ENCODE measurements at places on chromosomes 6 and 20. TPM values are rescaled to one million over a fixed set of nuclear protein-coding genes. Genes with fewer than 3 reads are reported as not detected.

- no peak for DNase-seq
These were observed 98.1 kb downstream of the MAP3K7 start for GRCh38 chr6:90488816-90489215.

- DNase-seq: peak; percentile 69
These were observed 278.4 kb downstream of the LRFN2 start for GRCh38 chr6:40308533-40309306.

DNA sequence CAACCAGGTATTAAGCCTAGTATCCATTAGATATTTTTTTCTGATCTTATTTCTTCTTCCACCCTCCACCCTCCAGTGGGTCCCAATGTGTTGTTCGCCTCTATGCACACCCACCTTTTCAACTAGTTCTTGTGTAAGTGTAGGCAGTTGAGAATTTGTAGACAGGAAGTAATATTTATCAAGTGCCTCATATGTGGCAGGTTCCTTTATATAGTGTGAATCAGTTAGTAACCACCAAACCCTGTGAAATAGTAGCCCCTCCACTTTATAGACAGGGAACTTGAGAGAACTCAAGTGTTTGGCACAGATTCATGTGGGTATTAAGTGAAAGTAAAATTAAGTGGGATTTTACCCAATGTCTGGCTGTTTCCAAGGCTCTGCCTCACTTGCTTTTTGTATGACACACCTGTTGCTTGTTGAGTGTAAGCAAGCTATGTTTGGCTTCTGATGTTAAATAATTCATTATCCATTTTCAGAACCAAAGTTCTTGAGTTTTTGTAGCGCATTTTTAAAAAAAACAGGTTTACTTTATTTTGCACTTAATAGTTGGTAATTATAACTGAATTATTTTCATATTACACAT is 24.8 kb downstream of the AFDN start:
- DNase-seq: no peak

- DNase-seq: peak; percentile 11
These were observed 228.6 kb upstream of the PMEPA1 start for GRCh38 chr20:57938158-57939108.

DNA sequence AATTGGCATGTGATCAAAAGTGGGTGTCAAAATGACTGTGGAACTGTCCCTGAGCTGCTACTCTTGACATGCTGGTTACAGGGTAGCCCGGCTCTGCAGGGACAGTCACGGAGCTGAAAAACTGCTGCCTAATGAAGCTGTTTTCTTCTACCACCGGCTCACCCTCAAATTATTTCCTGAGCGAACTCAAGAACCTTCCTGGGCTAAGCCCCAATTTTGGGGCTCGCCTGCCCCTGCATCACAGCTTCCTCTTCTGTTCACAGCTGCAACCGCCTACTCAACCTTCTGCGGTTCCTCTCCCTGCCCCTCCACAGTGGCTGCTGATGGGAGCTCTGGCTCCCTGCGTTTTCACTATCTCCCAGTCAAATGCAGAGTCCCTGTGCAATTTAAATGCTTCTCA is 110.8 kb upstream of the MLN start:
- no peak for DNase-seq

GRCh38 chr6:114785235-114786127 is 442.7 kb upstream of the HS3ST5 start:
- no peak for DNase-seq

DNA sequence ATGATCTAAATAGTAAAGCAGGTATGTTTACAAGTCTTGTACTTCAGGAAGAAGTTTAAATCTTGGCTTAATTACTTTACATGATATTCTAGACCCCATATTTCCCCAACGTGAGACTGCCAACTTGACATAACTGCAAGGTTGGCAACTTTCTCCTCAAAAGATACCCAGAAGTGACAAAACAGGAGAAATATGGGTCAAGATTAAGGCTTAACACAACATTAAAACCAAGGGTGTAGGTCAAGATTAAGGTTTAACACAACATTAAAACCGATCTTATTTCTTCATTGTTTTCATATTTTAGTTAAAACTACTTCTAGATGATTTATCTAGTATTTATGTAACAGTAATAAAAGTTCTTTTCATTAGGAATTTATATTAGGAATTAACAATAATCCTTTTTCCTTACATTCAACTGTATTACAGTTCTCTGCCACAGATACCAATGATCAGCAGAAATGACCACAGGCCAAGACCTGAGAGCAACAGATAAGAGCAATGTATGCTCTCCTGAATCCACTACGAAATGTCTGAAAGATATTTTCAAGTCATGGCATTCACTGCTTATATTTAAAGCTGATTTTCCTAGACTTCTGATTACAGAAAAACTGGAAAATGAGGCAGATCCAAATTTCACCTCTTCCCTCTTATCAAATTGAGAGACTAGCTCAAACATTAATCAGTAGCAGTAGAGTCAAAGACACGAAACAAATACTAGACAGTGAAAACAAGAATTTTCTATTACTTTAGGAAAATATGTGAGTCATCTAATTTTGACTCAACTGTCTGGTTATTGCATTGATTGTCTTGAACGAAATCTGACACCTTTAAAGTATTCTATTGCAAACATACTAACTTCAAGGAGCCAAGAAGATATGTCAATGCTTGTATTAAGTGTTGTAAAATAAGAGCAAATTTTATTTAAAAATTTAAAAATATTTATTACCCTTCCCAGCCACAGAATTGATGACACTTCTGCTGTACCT is 72.3 kb downstream of the RNGTT start:
- no peak for DNase-seq

DNA sequence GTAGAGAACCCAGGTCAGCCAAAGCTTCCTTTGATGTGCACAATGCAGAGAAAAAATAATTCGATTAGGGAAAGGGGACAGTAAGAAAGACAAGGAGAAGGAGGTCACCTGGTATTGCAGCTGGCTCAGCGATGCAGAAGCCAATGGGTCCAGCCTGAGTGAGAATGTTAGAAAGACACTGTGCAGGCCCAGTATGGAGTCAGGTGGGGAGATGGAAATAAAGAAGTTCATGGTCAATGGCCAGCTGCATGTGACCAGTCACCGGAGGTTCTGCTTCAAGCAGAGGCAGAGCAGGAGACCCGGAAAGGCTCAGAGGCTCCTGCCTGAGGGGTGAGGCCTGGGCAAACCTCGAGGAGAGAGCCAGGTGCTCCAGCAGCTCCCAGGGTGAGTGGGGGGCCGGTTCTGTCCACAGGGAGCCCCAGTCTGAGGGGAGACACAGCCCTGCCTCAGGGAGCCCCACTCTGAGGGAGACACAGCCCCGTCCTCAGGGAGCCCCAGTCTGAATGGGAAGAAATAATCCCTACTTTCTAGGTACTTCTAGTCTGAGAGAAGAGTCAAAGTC is 51.3 kb downstream of the LRFN2 start:
- no peak for DNase-seq

DNA sequence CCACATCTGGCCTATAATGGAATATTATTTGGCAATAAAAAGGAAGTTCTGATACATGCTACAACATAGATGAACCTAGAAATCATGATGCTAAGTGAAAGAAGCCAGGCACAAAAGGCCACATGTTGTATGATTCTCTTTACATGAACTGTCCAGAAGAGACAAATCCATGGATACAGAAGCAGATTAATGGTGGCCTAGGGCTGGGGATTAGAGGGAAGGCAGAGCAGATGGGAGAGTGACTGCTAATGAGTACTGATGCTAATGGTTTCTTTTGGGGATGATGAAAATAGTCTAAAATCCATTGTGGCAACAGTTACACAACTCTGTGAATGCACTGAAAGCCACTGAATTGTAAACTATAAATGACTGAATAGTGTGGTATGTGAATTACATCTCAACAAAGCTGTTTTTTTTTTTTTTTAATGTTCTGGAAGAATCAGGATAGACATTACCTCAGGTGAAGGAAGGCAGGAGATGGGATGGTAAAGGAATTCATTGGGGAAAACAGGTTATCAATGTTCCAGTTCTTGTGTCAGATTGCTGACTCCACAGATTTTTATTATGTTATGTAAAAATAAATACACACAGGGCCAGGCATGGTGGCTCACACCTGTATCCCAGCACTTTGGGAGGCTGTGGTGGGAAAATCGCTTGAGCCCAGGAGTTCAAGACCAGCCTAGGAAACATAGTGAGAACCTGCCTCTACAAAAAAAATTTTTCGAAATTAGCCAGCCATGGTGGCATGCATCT is 8.9 kb upstream of the SOX12 start:
- no peak for DNase-seq

GRCh38 chr6:3370361-3371221 is 86.3 kb downstream of the SLC22A23 start:
- DNase-seq: no peak

- DNase-seq: peak; percentile 84
These were observed 193.6 kb downstream of the EDN1 start for GRCh38 chr6:12483712-12484111.

DNA sequence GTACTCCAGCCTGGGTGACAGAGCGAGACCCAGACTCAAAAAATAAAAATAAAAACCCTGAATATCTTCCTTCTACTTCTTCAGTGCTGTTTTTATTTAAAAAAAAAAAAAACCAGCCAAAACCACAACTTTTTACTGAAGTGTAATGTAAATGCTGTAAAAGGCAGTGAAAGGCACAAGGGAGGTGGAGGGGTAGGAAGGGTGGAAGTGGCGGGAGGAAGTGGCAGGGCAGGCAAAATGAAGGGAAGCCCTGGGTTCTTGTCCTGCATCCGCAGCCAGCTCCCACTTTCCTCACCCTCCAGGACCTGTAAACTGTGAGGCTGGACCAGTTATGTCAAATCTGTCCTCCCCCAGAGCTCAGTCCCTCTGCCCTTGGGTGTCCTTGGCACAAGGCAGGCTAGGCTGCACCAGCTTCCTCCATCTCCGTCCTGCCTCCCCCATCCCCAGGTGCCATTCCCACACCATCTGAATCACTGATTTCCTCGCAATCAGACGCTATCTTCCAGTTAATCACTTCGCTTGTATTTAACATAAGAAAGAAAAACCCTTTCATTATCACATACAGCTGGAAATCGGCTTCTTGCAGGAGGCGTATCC is 13.7 kb upstream of the PANK2 start:
- no peak for DNase-seq

DNA sequence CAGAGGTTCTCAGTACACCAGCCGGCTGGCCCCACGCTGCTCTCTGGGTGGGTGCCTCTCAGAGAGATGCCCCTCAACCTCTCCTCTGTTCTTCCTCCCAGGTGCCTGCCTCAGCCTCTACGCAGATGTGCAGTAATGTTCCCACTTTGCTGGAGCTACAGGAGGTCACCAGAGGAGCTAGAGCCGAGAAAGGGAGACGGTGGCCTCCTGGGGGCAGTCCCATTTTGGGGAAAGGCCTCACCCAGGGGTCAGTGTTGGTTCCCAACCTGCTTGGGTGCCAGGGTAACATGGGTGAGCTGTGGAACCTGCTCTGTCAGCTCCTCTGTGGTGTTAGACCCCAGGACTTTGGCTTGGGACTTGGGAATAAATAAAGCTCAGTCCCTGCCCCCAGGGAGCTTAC is 145.3 kb upstream of the MLN start:
- DNase-seq: no peak

GRCh38 chr6:54204921-54205591 is 93.8 kb downstream of the MLIP start:
- DNase-seq: peak; percentile 7

DNA sequence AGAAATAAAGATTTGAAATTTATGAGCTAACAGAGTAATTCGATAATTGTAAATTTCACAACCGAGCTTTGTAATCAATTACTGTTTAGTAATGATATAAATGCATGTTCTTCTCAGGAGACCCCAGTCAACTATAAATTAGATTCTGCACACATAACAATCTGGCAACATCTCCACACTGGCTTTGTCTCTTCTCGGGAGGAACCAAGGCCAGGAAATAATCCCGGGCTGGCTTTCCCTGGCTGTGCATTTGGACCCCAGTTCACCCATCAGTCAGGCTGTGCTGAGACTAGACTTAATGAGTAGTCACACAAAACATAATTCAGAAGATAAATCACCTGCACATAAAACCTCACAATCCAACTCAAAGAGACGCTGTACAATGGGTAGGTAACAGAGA is 65.5 kb downstream of the PTPRT start:
- DNase-seq: no peak

GRCh38 chr6:73074175-73074574 is 151.1 kb downstream of the KHDC1L start:
- DNase-seq: no peak

DNA sequence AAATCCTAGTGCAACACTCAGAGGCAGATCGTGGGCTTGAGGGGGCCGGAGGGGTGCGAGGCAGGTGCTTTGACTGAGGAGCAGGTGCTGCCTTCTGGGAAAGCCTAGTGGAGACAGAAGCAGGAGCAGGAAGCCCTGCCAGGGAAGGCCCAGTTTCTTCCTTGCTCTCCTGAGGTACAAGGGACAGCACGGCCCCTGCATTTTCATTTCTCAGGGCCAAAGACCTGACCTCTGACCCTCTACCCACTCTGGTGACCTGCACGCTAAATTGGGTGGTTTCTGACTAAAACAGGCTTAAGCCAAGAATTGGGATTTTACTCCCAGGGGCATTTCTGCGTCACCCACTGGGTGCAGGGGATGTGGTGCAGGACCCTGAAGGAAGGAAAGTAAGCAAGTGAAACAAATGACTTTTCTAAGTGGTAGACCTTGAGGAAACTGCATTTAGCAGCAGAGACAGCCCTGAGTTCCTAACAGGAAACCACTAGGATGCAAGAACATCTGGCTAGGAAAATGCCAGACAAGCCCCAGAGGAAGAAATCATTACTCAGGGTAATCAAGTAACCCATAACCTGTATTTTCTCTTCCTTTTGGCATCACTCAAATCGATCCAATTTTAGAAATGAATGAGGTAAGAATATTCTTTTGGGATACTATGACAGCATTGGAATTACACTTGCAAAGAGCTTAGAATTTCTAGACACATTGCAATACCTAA is 141.7 kb downstream of the CD164 start:
- peak; percentile 21 for DNase-seq

DNA sequence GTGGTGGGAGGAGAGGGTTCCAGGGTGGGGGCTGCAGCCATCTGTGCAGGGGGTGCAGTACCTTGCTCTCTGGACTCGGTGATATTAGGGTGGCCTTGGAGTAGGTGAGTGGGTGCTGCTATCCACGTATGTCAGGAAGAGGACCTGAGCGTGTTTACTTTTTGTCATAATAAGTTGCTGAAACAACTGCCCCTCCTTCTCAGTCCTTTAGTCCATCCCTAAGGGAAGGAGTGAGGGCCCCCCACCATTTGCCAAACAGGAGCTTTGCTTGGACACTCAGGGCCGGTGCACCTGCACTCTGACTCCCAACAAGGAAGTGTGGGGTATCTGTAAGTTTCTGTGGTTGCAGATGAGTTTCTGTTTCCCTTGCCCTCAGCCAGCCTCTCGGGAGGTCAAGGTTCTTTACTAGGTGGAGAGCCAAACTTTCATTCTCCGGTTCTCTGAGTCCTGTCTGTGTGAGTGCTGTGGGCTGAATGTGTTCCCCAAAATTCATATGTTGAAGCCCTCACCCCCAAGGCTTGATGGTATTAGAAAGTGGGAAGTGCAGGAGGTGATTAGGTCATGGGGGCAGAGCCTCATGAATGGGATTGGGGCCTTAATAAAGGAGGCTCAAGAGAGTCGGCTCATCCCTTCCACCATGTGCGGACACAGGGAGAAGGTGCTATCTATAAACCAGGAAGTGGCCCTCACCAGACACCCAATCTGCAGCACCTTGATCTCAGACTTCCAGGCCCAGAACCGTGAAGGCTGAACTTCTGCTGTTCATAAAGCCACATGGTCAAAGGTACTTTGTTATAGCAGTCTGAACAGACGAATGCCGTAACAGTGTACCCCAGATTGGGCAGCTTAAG is 19.6 kb upstream of the CCR6 start:
- no peak for DNase-seq

The RBM24 gene
- total RNA-seq: 3.4 TPM

The TOX2 gene
- total RNA-seq: 1.5 TPM

The ZC2HC1B gene
- total RNA-seq: not detected

The TCP11 gene
- 0.28 TPM for total RNA-seq

The TNF gene
- 0.17 TPM for total RNA-seq

The C6orf163 gene
- total RNA-seq: 1.0 TPM

The RTF2 gene
- 98.7 TPM for total RNA-seq

The IL17A gene
- total RNA-seq: not detected

The INSM1 gene
- total RNA-seq: not detected
